ENCODE measurements at places on chromosomes 1 and 21.

GRCh38 chr1:10779201-10779600 is 17.2 kb downstream of the CASZ1 start:
- DNase-seq, result no peak

DNA sequence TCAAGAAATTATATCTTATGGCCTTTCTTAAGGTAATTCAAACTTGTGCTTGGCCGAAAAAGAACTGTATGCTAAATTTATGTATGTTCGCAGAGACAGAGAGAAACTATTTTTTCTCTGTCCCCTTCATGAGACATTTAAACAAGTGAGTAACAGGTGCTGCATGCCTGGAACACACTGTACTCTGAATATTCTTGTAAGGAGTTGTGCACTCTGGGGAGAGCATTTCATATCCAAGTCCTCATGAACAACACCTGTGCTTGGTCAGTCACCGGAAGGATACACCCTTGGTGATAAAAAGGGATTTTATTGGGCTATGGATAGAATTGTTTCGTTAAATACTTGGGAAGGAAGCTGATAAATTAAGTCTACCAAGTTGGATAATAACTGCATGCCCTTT is 220.8 kb upstream of the NRIP1 start:
- DNase-seq, result no peak

DNA sequence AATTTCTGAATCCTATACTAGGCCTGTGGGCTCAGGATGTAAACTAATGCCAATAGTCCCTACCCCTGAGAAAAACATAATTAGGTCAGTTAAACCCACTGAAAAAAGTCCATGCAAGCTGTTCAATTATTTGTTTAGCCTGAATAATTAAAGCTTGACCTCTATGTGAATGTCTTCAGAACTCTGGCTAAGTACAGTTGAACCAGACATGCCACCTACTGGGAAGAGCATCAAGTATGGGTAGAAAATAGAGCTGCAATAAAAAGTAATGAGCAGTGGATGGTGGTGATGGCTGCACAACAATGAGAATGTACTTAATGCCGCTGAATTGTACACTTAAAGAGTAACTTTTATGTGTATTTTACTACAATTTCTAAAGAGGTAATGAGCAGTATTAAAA is 23.6 kb upstream of the SLC19A2 start:
- no peak for DNase-seq

- DNase-seq, result no peak
Observed at GRCh38 chr1:165288350-165289120, 68.0 kb downstream of the LMX1A start.

Data from stimulated activated CD4-positive, alpha-beta T cell treated with anti-CD3 and anti-CD28 coated beads, Interleukin-1b, Interleukin-23, amount 100 ng/mL, for 48 hours (primary cell).